Stimulated activated CD4-positive, alpha-beta T cell treated with anti-CD3 and anti-CD28 coated beads, Interleukin-4, amount 100 ng/mL, for 48 hours (primary cell): ENCODE measurements at places on chromosomes 12 and 14.

DNA sequence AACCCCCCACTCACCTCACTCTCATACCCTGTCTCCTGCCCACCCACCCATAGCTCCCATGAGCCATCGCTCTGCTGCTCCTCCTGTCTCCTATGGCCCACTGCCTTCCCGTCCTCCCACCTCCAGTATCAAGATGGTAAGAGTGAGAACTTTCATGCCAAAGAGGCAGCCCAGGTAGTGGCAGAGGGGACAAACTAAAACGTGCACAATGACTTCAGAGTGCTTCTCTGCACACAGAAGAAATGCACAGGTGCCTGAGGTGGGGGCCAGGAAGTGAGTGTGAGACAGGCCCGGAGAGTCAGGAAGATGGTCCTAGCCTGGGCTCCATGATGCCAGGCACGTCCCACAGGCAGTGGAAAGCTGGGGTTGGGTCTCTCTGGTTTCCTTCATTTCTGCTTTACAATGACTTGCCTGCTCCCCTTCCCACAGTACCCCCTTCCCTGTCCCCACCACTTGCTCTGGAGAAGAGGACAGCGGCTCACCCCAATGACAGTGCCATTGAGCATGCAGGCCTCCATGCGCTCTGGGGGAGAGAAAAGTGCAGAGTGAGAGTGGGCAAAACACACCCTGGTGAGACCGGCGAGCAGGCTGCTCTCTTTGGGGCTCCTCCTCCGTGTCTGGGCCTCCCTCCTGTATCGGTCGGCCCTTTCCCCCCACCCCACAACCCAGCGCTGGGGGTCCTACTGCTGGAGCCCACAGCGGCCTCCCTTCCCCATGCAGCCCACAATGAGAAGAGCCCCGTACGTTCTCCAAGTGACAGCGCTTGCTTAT is 22.8 kb upstream of the ANO2 start:
- DNase-seq, result no peak

DNA sequence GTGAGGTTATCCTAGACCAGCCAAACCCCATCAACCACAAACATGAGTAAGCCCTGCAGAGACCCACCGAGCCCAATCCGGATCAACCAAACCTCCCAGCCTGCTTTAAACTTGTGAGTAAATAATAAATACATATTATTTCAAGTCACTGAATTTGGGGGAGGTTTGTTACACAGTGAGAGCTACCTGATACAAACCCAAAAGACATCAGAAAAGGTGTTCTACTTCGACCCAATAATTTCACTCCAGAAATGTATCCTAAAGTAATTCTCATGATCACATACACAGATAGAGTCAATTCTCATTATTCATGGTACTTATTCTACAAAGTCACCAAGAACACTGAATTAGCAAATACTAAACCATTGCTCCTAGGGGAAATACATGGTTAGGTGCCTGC is 16.2 kb upstream of the CORO1C start:
- DNase-seq, result no peak

DNA sequence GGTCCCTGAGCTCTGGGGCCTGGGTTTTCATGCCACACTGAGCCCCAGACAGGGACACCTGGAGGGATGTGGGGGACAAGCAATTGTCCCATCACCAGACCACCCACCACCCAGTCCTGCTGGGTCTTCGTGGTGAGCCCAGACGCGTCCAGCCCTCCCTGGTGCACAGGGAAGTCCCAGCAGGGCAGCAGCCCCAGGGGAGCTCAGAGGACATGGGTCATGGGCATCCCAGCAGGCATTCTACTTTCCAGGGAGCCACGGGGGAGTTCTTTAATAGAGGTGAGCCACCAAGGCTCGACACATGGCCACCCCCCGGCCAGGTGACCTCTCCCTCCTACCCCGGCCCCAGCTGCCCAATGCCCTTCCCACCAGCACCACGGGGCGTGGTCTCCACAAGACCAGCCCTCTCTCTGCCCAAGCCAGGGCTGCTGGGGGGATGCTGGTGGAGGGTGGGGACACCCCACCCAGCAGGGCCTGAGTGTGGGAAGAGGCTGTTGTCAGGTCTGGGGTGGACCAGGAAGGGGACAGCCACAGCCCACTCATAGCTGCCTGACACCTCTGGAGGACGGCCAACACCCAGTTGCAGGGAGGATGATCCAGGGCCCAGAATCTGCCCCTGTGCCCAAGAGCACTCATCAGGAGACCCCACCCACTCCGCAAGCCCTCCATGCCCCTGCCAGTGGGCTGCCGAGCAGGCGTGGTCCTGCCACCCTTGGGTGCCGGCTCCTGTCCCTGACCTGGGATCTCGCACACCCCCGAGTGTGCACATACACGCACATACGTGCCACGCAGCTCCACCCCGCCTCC is 14.1 kb downstream of the AKT1 start:
- DNase-seq, result no peak

DNA sequence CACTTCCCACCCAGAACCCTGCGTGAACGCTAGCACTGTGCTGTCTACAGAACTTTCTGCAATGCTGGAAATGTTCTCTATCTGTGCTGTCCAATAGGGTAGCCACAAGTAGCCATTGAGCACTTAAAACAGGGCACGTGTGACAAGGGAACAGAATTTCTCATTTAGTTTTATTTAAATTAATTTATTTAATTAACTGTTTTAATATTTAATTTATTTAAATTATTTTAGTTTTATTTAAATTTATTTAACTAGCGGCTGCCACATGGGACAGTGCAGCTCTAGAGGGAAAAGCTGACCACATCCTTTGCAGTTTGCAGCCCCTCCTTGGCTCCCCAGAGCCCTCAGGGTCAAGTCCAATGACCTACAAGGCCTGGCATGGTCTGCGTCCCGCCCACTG is 35.0 kb upstream of the CORO1C start:
- DNase-seq, result no peak

GRCh38 chr12:47942614-47943225 is 20.7 kb upstream of the TMEM106C start:
- DNase-seq, result no peak

- DNase-seq, result no peak
Observed at GRCh38 chr12:57450057-57450456, 5.0 kb upstream of the INHBE start.

- DNase-seq, result no peak
Observed at GRCh38 chr14:60226298-60226697, 22.7 kb upstream of the PPM1A start.

- no peak for DNase-seq
Observed at GRCh38 chr14:22489244-22489545, 99.8 kb downstream of the DAD1 start.

DNA sequence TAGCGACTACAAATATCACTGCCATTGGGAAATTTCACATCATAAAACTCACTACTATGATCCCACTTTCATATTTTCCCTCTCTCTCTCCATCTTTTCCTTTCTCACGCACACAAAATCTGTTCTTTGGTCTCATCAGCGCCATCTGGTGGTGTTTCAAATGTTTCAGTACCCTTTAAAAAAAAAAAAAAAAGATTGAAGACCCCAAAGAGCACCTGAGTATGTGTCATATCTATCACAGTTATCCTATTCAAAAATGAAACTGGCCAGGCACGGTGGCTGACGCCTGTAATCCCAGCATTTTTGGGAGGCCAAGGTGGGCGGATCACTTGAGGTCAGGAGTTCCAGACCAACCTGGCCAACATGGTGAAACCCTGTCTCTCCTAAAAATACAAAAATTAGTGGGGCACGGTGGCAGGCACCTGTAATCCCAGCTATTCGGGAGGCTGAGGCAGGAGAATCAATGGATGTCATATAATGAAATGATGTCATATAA is 72.4 kb downstream of the TTC9 start:
- DNase-seq, result peak; percentile 28

- no peak for DNase-seq
Observed at GRCh38 chr12:112905451-112906089, 1.2 kb upstream of the OAS1 start.

DNA sequence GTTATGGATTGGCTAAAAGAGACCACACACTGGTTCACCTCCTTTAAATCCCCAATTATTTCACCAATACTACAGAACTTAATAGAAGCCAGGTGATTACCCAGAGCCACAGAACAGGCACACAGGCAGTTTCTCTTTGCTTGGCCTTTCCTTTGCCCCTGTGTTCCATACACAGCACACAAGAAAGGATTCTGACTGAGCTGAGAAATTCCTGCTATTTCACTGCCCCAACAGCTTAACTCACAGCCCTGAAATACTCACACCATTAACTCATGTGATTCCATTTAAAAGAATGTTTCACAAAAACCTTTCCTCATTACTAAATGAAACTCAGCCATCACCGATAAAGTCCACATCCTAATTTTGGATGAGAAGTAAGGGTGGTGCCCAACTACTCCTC is 133.6 kb downstream of the MED13L start:
- DNase-seq, result no peak

- no peak for DNase-seq
Observed at GRCh38 chr14:36835128-36835527, 173.5 kb downstream of the PAX9 start.

GRCh38 chr14:101456246-101457175 is 104.8 kb upstream of the DIO3 start:
- DNase-seq, result no peak

GRCh38 chr14:76776428-76777251 is 15.4 kb downstream of the VASH1 start:
- DNase-seq, result no peak

DNA sequence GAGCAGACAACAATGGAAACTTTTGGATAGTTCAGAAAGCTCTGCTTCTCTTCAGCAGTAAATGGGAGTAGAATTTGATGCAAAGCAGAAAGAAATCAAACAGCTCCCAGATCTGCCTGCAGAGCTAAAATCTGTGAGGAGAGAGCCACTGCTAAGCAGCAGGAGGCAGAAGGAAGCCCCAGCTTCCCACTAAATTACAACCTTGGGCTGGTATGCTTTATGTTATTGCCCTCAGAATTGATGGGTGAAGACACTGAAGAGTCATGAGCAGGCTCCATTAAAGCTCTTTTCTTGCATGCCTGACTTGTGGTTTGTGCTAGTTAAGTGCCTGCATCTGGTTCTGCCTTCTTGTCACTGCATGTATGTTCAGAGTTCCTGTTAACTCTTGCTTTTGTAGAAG is 8.4 kb downstream of the ZC2HC1C start:
- no peak for DNase-seq

DNA sequence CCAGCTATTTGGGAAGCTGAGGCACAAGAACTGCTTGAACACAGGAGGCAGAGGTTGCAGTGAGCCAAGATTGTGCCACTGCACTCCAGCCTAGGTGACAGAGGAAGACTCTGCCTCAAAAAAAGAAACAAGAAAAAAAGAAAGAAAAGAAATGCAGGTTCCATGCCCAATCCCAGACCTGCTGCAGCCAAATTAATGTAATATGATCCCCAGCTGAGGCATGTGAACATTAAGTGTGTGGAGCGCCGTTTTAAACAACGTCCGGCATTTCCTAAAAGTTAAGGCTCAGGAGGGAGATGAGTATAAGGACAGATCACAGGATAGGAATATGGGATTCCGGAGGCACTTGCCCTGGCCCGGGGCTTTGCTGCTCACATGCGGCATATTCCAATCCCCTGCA is 162.9 kb downstream of the KSR2 start:
- DNase-seq, result no peak
